ENCODE measurements at places on chromosomes 2 and 18. TPM values are rescaled to one million over a fixed set of nuclear protein-coding genes. Genes with fewer than 3 reads are reported as not detected.

DNA sequence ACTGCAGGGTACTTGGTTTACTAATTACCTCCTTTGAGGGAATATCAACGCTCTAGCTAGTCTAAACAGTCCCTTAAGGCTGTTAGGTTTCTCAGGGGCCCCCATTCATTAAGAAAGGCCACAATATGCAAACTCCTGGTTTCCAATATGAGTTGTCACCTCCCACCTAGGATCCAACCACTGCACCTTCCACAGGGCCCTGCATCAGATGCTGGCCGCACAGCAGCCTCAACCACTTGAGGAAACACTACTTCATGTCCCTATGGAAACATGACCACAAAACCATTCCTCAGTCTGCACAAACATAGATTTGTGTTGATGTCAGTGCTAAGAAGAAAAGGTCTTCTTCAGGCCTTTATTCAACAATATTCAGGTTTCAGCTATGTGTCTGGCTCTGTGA, 40.9 kb downstream of the STAT4 start:
- no peaks in the 10 kb centered on the region for H3K36me3 ChIP-seq
- H3K27me3 ChIP-seq = no peaks in the 10 kb centered on the region
- H3K4me1 ChIP-seq = peaks cover 51% of the 10 kb centered on the region
- no peak overlapping the region for H3K4me3 ChIP-seq

DAW1 gene
- not detected for total RNA-seq

GRCh38 chr2:214232271-214232670, 178.6 kb upstream of the VWC2L start:
- no peak overlapping the region for H3K4me3 ChIP-seq
- no peak for DNase-seq
- H3K27ac ChIP-seq = no peak overlapping the region

- H3K36me3 ChIP-seq = no peaks in the 10 kb centered on the region
- H3K27me3 ChIP-seq = no peaks in the 10 kb centered on the region
- no peak overlapping the region for H3K27ac ChIP-seq
- H3K4me1 ChIP-seq = peaks cover 6% of the 10 kb centered on the region
- no peak overlapping the region for H3K4me3 ChIP-seq
- no peak for DNase-seq
Observed at GRCh38 chr2:113240150-113240914, 38.4 kb downstream of the PAX8 start.

GDF7 gene
- 0.26 TPM for total RNA-seq

- no peaks in the 10 kb centered on the region for H3K36me3 ChIP-seq
- H3K27me3 ChIP-seq = no peaks in the 10 kb centered on the region
Observed at GRCh38 chr18:6629635-6630140, 99.8 kb upstream of the ARHGAP28 start.

- no peak overlapping the region for H3K27ac ChIP-seq
- peaks cover 70% of the 10 kb centered on the region for H3K4me1 ChIP-seq
- no peak for DNase-seq
- H3K4me3 ChIP-seq = no peak overlapping the region
- H3K27me3 ChIP-seq = no peaks in the 10 kb centered on the region
- no peaks in the 10 kb centered on the region for H3K36me3 ChIP-seq
Observed at GRCh38 chr2:239625156-239625845, 224.5 kb upstream of the HDAC4 start.

ZNF804A gene
- 0.06 TPM for total RNA-seq

GRCh38 chr2:47049502-47049901, 105.6 kb downstream of the STPG4 start:
- H3K27ac ChIP-seq = no peak overlapping the region
- H3K27me3 ChIP-seq = no peaks in the 10 kb centered on the region
- no peak overlapping the region for H3K4me3 ChIP-seq
- peaks cover 43% of the 10 kb centered on the region for H3K36me3 ChIP-seq
- no peaks in the 10 kb centered on the region for H3K4me1 ChIP-seq

GRCh38 chr18:34224423-34225217, at the start of gene NOL4:
Gene NOL4 (minus strand): TSS chr18:34224913. CDS start chr18:34223253, 1,660 bp downstream.
- DNase-seq = no peak
- no peaks in the 10 kb centered on the region for H3K27me3 ChIP-seq
- H3K27ac ChIP-seq = no peak within 1 kb of the TSS

DNA sequence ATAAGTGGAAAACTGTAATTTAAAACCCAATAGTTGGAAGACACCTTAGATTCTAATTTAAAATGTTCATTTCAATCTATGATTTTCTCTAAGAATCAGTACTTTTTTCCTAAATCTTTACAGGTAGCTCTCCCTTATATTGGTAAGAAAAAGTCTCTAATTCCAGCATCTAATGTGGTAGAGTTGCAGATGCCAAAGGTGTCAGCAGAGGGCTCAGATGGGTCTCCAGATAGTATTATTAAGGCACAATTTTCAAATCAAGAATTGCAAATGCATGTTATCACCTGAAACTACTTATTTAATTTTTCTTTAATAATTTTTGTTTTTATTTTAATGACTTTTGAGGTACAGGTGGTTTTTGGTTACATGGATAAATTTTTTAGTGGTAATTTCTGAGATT, 25.5 kb upstream of the ITGA4 start:
- H3K27me3 ChIP-seq = no peaks in the 10 kb centered on the region
- H3K36me3 ChIP-seq = no peaks in the 10 kb centered on the region
- H3K27ac ChIP-seq = no peak overlapping the region
- DNase-seq = no peak
- H3K4me1 ChIP-seq = peaks cover 13% of the 10 kb centered on the region

GRCh38 chr18:8260827-8261226, 348.4 kb upstream of the RAB12 start:
- no peaks in the 10 kb centered on the region for H3K4me1 ChIP-seq
- H3K36me3 ChIP-seq = no peaks in the 10 kb centered on the region
- H3K27me3 ChIP-seq = no peaks in the 10 kb centered on the region
- no peak overlapping the region for H3K27ac ChIP-seq
- H3K4me3 ChIP-seq = no peak overlapping the region

DNA sequence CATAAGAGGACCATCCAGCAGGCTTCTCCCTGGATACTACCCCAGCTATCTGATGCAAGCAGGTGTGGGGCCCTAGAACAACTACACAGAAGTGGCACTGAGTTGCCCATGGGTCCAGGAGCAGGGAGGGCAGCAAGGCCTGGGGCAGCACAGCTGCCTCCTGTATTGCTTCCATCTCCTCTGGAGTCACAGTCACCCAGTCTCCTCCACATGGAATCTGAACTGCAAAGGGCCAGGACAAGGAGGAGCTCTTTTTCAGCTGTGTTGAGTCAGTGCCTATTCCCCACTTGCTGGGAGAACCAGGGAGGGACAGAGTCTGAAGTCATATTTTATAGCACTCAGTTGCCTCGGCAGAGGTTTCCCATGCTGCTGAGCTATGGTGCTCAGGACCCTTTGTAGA, 67.9 kb upstream of the ALPP start:
- no peaks in the 10 kb centered on the region for H3K36me3 ChIP-seq
- H3K4me3 ChIP-seq = no peak overlapping the region
- peaks cover 73% of the 10 kb centered on the region for H3K4me1 ChIP-seq
- DNase-seq = no peak
- peak overlapping the region; percentile 35 for H3K27ac ChIP-seq

GRCh38 chr2:23409248-23409647, 24.3 kb downstream of the KLHL29 start:
- no peaks in the 10 kb centered on the region for H3K27me3 ChIP-seq
- H3K27ac ChIP-seq = no peak overlapping the region
- no peaks in the 10 kb centered on the region for H3K4me1 ChIP-seq
- DNase-seq = no peak
- H3K36me3 ChIP-seq = no peaks in the 10 kb centered on the region
- H3K4me3 ChIP-seq = no peak overlapping the region

GRCh38 chr2:20976527-20976926, 67.3 kb downstream of the APOB start:
- H3K27me3 ChIP-seq = no peaks in the 10 kb centered on the region
- no peaks in the 10 kb centered on the region for H3K36me3 ChIP-seq
- DNase-seq = no peak
- no peaks in the 10 kb centered on the region for H3K4me1 ChIP-seq
- no peak overlapping the region for H3K4me3 ChIP-seq

GRCh38 chr18:46350598-46351159, 246.5 kb downstream of the HAUS1 start:
- no peaks in the 10 kb centered on the region for H3K27me3 ChIP-seq
- DNase-seq = no peak
- H3K27ac ChIP-seq = no peak overlapping the region
- H3K4me1 ChIP-seq = peaks cover 8% of the 10 kb centered on the region

- H3K4me1 ChIP-seq = peaks cover 35% of the 10 kb centered on the region
- H3K36me3 ChIP-seq = no peaks in the 10 kb centered on the region
- no peaks in the 10 kb centered on the region for H3K27me3 ChIP-seq
- DNase-seq = no peak
- H3K4me3 ChIP-seq = no peak overlapping the region
Observed at GRCh38 chr2:8525582-8526402, 156.1 kb upstream of the ID2 start.

DNA sequence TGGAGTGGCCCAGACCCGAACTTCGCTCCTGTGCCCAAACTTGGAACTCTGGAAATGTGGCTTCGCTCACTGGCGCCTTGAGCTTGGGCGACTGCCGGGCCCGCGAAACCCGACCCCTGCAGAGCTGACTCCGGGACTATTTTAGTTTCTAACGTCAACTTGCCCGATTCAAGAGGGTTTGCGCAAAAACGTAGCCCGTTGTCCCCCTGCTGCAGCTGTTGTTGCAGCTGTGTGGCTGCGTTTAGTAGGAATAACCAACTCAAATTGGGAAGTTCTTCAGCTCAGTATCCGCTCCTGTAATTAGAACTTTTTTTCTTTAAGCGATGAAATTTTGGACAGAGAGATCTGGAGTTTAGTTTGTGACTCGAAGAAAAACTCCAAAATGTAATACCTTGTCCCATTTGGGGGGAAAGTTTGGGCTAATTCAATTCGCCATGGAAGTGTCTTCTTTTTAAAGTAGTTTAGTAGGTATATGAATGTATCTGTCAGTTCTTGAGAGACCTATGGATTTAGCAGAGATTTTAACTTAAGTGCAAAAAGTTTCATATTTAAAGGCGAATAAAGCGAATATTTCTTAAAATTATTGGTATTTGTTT, 559 bp downstream of the MYL12A start:
- H3K36me3 ChIP-seq = peaks cover 17% of the 10 kb centered on the region
- no peak for DNase-seq
- peak overlapping the region; percentile 85 for H3K27ac ChIP-seq
- peak overlapping the region; percentile 86 for H3K4me3 ChIP-seq
- no peaks in the 10 kb centered on the region for H3K27me3 ChIP-seq

DNA sequence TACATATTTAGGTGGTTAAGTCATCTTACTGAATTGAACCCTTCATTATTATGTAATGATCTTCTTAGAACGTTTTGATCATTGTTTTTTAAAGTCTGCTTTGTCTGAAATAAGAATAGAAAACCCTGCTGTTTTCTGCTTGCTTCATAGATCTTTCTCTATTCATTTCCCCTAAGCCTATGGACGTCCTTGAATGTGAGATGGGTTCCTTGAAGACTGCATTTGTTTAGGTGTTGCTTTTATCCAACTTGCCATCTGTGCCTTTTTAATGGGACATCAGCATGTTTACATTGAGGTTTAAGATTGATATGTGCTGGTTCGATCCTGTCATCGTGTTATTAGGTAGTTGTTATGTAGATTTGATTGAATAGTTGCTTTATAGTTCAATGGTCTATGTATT, 95.4 kb downstream of the SNTG2 start:
- H3K36me3 ChIP-seq = no peaks in the 10 kb centered on the region
- no peaks in the 10 kb centered on the region for H3K4me1 ChIP-seq
- no peak for DNase-seq
- no peaks in the 10 kb centered on the region for H3K27me3 ChIP-seq

EFEMP1 gene
- total RNA-seq = not detected

FN1 gene
- not detected for total RNA-seq

GRCh38 chr18:24992491-24992890, 359.5 kb downstream of the ZNF521 start:
- H3K4me1 ChIP-seq = no peaks in the 10 kb centered on the region
- H3K27ac ChIP-seq = no peak overlapping the region
- no peak for DNase-seq
- H3K4me3 ChIP-seq = no peak overlapping the region

- H3K4me1 ChIP-seq = no peaks in the 10 kb centered on the region
- H3K27me3 ChIP-seq = no peaks in the 10 kb centered on the region
- H3K4me3 ChIP-seq = no peak overlapping the region
- peaks cover 9% of the 10 kb centered on the region for H3K36me3 ChIP-seq
- H3K27ac ChIP-seq = no peak overlapping the region
Observed at GRCh38 chr2:32772638-32773447, 145.0 kb downstream of the TTC27 start.

- H3K4me1 ChIP-seq = no peaks in the 10 kb centered on the region
- no peaks in the 10 kb centered on the region for H3K27me3 ChIP-seq
- H3K4me3 ChIP-seq = no peak overlapping the region
- no peak overlapping the region for H3K27ac ChIP-seq
- H3K36me3 ChIP-seq = peaks cover 9% of the 10 kb centered on the region
- no peak for DNase-seq
Observed at GRCh38 chr2:208311321-208311720, 45.3 kb downstream of the PIKFYVE start.

DNA sequence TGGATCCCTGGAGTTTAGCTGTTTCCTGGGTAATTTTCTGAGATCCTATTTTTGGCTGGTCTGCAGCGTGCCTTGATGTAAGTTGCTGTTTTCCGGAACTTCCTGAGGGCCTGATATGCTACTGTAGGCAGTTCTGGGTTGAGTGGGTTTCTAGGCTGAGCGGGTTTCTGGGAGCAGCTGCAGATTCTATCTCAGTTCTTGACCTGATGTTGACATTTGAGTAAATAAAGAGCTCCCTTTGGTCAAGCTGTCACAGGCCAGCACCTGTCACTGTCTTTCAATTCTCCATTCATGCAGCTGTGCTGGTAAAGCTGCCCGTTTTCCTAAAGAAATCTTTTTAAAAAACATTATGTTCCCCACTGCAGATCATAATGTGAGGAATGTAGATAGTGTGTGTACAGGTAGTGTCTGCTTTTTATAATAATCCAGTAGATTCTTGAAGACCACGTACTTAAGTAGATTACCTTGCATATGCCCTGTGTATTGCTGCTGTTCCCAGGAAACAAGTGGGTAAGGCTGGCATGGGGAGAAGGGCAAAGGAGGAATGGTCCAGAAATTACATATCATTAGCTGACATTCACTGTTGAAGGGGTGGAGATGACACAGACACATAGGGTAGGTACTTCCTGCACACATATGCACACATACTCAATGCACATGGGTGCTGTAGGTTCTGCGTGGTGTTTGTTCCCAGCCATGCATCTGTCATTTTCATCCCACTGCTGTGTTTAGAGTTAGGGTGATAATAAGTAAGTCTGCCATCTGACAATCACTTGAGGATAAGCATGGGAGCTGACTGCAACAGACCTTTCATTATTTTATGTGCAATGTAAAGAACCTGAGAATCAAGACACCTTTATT, 25.9 kb downstream of the CD28 start:
- H3K4me1 ChIP-seq = peaks cover 95% of the 10 kb centered on the region
- H3K27me3 ChIP-seq = no peaks in the 10 kb centered on the region
- DNase-seq = no peak
- H3K27ac ChIP-seq = peak overlapping the region; percentile 27

Data from CD4-positive, alpha-beta memory T cell (primary cell).